AG04450 (cell line): ENCODE measurements at places on chromosomes 7 and 10.

GRCh38 chr7:33495207-33495606 is 365.8 kb downstream of the BBS9 start:
- DNase-seq, result no peak

DNA sequence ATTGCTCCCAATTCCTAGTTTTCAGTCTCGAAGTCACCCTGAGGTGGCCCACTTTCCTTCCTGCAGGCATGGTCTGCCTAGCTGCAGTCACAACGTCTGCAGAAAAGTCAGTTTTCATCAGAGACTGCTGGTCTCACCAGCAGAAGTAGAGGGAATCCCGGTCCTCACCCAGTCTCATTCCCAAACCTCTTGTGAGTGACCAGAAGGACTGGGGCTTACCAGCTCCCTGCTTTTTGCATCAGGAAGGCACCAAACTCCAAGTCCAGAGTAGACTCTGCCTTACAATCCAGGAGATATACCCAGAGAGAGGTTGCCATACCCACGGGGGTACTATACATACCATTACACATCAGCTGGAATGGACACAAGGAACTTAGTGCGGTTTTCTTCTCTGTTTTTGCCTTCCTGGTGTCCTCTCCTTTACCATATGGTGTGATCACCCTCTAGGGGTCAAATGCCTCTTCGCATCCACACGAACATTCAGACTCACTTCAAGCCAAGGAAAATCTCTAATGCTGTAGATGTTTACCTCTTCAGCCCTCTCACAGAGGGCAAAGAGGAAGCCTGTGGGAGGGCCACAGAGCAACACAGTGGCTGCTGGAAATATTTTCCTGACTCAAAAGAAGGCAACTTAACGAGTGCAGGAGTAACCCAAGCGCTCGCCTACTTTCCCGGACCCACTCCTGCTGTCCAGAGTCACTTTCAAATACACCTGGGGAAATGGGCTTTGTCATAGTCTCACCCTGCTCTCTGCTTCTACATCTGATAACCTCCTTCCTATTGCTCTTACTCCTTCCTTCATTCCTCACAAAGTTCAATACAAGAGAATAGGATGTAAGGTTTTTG is 220.9 kb downstream of the C7orf25 start:
- DNase-seq, result no peak

- DNase-seq, result no peak
These were observed 248.1 kb upstream of the RHOBTB1 start for GRCh38 chr10:61192042-61192441.

GRCh38 chr10:130363899-130364445 is 227.8 kb downstream of the GLRX3 start:
- no peak for DNase-seq

GRCh38 chr10:120012566-120012965 is 120.0 kb downstream of the SEC23IP start:
- no peak for DNase-seq
